ENCODE measurements at places on chromosomes 16 and 17.

DNA sequence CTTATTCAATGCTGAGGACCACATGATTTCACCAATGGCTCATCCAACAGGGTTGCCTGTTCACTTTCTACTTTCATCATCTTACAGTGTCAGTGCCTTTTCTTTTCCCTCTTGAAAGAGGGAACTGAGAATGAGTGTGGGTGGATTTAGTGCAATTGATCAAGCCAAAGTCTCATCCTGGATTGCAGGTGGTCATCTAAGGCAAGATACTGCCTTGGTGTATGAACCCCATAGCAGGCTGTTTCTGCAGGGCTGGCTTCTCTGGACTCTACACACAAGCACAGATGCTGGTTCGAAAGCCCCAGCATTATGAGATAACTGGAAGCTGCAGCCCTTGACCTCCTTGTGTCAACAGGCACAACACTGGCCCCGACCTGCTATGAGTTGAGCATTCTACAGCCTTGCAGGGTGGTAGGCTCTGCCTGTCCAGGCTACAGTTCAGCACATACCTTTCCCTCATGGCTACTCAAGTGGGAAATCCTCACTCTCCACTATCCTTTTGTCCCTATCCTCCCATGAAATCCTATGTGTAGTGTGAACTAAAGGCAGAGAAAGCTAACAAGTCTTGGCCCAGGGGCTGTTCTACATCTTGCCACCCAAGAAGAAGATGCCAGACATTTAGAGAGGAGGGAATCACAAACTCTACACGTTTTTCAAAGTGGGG is 358.7 kb downstream of the SLC39A11 start:
- no peak for DNase-seq

- no peak for DNase-seq
Measured at GRCh38 chr16:27495191-27495590, 54.5 kb downstream of the GTF3C1 start.

DNA sequence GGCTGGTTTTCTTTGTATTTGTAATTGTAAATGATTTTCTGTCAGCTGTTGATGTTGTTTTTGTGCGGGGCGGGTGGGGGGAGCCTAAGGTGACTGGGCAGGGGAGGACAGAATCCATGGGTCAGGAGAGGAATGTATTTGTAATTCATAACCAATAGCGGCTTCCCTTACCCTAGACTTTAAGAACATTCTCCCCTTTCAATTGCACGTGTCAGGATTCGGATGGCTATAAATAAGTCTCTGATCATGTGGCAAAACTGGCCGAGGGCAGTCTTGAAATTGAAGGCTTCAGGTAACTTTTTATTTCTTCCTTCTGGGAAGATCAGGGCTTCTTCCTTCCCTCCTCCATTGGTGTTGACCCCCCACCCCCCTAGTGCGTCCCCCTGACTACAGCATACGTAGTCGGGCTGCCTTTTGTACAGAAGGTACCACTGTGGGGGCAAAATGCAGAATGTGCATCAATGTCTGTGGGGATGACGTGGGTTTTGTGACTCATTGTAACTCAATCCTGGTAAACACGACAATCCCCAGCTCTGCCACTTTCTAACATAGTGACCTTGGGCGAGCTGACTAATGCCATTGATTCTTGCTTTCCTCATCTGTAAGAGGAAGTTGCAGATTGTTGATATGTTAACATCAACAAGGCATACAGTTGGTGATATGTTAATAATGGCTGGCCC is 16.2 kb downstream of the MARCHF10 start:
- peak; percentile 53 for DNase-seq

DNA sequence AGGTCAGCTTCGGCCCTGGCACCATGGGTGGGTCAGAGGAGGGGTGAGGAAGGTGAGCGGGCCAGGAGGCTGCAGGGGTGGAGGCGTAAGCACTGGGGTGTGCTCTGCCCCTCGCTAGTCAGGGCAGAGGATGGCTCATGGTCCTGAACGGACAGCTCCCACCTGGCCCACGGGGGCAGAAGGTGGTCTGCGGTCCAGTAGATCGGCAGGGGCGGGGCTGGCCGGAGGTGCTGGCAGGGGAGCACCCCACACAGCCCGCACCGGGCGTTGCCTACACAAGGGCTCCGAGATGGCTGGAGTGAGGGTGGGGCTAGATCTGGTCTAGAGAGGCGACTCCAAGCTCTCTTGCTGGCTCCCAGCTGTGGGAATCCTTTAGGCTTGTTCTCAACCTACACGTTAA is 8.2 kb downstream of the NPTX1 start:
- no peak for DNase-seq

GRCh38 chr17:75067856-75068255 is 19.9 kb upstream of the SLC16A5 start:
- DNase-seq = no peak

DNA sequence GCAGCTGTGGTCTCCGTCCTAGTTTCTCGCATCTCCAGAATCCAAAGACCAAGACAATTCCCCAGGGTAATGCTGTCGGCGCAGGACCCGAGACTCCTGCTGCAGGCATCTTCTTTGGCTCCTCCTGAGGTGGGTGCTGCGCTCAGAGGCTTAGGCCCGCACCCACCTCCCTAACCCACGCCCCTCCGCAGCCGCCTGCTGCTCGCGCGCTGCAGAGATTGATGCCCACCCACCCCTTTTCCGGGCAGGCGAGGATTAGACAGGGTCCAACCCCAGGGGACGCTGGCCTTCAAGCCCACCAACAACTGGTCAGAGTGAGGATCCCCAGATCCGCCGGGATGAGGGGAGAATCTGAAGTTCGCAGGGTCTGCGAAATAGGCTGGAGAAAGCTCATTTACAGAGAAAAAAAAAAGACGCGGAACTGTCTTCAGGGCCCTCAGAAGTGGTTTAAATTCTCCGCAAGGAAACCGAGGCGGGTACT is 27.9 kb downstream of the SLFN11 start:
- DNase-seq = no peak

GRCh38 chr16:48272837-48273421 is 25.6 kb upstream of the ABCC11 start:
- no peak for DNase-seq

GRCh38 chr16:86353148-86353547 is 157.2 kb upstream of the FOXF1 start:
- no peak for DNase-seq

- no peak for DNase-seq
Measured at GRCh38 chr17:36148559-36149295, 27.7 kb downstream of the TBC1D3B start.

DNA sequence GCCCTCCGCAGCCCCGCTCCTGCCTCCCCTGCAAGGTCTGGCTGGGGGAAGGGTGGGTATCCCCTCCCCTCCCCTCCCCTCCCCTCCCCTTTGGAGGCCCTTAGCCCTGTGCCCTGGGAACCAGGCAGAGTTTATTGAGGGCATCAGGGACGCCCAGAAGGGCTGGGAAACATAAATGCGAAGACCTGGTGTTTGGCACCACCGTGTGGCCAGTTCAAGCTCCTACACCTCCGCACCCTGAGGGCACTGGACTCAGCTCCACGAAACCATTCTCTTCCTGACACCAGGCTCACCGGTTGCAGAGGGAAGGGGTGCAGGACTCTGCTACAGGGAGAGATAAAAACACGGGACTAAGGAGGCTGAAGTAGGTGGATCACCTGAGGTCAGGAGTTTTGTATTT is 1.0 kb upstream of the AIPL1 start:
- peak; percentile 21 for DNase-seq

GRCh38 chr16:10016752-10017151 is 165.5 kb downstream of the GRIN2A start:
- DNase-seq = no peak

GRCh38 chr16:29925781-29926710 is at the start of gene KCTD13:
KCTD13 (minus strand) TSS chr16:29926226; CDS start chr16:29926033, 193 bp downstream.
- DNase-seq = peak; percentile 86

DNA sequence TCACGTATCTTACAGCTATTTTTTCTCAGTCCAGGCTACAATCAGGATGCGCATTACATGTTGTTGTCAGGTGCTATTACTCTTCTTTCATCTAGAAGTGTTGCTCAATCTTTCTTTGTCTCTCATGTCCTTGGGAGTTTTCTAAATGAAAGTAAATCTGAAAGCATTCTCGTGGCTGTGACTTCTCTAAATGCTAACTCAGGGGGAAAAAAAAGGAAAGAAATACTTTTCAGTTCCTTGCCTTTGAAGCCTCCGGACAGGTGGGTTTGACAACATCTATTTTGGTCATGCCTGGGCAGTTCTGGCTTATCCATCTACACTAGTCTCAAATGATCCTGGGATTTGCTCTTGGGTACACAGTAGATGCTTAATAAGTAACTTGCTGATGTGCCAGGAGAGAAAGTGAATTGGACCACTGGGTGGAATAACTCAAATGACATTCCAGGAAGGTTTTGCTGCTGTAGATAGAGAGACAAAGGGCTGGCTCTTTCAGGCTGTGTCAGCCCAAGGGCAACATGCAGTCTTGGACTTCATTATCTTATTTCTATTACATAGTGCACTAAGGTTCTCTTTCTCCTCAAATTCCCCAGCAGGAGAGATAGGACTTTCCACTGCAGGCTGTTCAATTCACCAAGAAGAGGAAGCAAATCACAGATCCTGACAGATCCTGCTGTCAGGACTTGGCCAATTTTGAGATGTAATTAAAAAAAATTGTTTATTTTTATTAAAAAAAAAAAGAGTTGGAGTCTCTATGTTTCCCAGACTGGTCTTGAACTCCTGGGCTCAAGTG is 63.6 kb upstream of the NFAT5 start:
- DNase-seq = no peak

DNA sequence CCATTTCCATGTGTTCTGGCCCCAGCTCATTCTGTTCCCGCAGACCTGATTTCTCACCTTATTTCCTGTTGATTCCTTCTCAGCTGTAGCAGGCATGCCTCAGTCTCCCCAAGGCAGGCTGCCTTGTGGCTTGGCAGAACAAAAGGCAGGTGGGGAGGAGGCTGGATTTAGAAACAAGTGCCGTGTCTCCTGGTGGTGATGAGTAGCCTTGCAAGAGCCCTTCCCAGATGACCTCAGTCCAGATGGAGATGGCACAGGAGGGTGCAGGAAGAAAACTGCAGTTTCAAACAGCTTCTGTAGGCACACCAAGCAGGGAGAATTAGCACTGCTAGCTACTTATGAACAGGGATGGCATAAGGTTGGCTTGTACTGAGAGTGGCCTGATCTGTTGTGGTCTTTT is 64.6 kb downstream of the ARHGAP44 start:
- no peak for DNase-seq

Data from SHP77 treated with DMSO at 0.1 percent for 48 hours (cell line).